Stimulated activated CD4-positive, alpha-beta T cell treated with anti-CD3 and anti-CD28 coated beads, Interleukin-15, amount 100 ng/mL, for 48 hours (primary cell): ENCODE measurements at places on chromosomes 6 and 20.

- DNase-seq = no peak
Measured at GRCh38 chr6:15166121-15166520, 79.7 kb upstream of the JARID2 start.

DNA sequence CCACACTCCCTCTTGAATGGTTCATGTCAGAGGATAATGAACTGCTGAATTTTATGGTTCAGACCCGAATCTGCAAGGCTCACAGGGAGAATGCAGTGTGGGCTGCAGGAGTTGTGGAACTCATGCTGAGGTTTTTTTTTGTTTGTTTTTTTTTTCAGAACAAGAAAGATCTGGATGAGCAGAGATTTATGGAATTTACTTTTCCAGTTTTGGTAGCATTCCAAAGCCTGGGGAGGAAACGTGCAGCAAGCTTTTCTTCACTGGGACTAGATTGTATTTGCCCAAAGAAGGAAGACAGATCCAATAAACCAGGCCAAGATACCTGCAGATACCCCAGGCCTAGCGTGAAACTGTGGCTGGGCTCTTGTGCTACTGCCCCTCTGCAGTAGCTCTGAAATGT, 223.9 kb upstream of the TAB2 start:
- DNase-seq = no peak

GRCh38 chr6:146767632-146768031, 168.9 kb downstream of the ADGB start:
- no peak for DNase-seq

DNA sequence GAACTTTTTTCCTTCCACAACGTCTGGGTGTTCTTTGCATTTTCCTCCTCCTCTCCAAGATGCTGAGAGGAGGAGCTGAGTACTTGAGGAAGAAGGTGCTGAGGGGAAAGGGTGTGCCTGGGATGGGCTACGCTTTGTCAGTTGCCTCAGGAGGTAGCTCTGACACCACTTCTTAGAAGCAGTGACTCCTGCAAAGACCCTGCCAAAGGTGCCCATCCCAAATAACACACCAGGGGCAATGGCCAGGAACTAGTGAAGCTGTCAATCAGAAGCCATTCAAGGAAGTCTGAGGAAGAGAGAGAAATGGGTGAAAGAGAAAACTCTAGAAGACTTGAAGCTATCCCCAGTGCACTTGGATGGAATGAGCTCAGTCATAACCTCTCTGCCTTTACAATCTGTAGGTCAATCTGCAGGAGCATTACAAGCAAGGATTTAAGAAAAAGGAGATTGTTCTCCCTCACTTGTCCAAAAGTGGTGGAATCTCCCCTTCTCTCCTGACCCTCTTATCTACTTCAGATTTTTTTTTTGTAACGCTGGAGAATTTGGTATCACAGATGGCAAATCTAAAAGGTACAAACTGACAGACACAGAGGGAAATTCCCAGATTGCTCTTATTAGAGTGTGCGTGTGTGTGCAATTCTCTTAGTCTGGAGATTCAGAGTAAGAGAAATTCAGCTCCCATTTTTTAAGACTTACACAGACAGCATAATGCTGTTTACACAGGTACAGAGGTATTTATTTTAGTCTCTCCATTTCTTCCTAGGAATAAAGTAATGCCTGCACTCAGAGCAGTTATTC, 242.6 kb downstream of the GMPR start:
- DNase-seq = no peak

- DNase-seq = no peak
Measured at GRCh38 chr6:12485226-12485764, 195.1 kb downstream of the EDN1 start.

DNA sequence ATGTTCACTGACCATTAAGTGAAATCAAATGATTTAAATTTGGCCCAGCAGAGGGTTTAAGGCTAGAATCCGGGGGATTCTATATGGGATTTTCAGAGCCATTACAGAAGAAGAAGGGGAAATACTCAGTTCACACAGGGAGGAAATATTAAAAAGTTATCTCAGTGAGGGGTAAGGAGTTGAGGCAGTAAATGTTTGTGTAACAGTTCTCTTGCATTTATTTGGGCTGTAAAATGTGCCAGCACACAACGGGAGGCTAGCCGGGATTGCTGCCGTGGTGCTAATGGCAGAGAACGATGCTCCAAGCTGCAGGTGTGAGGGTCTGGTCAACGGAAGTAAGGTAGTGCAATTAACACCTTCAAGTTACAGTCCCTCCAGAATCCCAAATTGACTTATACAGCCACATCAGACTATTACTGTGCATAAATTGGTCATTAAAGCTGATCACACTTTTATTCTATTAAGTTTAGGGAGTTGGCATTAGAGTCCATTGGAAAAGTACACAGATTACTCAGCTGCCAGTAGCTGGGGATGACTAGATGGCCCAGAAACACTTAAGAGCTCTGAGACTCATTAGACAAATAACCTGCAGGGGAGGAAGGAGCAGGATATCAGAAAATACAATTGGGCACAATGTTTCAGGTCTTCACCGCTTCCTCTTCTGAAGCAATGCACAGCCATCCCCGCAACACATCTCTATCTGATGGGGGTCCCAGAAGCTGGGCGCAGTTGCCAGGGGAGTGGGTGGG, 31.3 kb downstream of the PPP1R3G start:
- DNase-seq = no peak

DNA sequence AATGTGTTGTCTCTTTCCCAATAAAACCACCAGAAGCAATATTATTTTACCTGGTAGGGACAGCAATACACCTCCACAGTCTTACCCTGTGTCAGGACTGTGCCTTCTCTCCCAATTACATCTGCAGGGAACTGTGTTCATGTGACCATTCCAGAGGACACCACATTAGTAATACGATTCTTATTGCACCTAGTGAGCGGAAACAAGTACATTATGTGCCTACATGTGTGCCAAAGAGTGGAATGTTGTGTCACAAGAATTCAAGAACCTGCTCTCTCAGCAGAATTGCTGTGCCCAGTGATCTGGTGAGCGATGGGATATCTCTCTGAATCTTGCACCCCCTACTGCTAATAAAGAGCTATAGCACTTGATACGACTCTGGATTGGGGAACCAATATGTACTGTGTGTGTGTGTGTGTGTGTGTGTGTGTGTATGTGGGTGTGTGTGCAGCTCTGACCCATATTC, 57.4 kb upstream of the FOXC1 start:
- DNase-seq = no peak

GRCh38 chr6:142844065-142844755, 100.8 kb downstream of the HIVEP2 start:
- no peak for DNase-seq

GRCh38 chr6:62999796-63000195, 211.5 kb upstream of the FKBP1C start:
- DNase-seq = no peak

DNA sequence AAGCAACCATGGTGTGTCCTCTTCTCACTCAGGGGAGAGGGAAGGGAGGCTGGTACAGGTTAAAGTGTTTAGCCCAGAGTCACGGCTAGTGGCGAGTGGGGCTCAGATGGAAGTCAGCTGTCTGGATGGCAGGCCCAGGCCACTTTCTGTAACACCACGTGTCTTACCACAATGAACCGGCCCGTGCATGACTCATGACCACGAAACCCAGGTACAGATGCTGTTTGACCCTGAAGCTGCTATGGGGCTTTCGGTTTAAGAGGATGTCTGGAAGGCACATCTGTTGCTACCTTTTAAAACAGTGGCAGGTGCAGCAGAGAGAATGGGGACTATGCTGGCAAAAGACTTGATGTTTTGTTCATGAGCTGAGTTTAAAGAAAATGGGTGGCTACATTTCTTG, 36.5 kb upstream of the MPC1 start:
- peak; percentile 38 for DNase-seq

DNA sequence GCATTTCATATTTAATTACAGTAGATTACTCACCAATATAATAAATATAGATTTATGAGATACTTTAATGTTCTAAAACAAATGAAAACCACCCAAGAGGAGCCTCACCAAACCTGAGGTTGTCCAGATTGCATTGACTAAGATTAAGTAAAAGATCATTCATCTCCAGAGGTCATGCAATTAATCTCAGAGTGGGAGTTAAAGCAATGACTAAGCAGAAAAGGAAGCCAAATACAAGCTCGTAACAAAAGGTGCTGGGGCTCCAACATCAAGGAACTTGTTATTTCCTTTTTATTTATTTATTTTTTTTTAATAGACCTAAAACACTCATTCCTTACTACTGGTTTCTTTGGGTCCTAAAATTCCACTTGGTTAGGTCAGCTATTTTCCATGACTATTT, 57.7 kb downstream of the RSPO3 start:
- no peak for DNase-seq

GRCh38 chr6:68915586-68915985, 280.5 kb downstream of the ADGRB3 start:
- no peak for DNase-seq

GRCh38 chr20:58981628-58982364, 740 bp downstream of the NELFCD start:
- DNase-seq = no peak

- no peak for DNase-seq
Measured at GRCh38 chr6:143233554-143234285, 173.0 kb downstream of the AIG1 start.

DNA sequence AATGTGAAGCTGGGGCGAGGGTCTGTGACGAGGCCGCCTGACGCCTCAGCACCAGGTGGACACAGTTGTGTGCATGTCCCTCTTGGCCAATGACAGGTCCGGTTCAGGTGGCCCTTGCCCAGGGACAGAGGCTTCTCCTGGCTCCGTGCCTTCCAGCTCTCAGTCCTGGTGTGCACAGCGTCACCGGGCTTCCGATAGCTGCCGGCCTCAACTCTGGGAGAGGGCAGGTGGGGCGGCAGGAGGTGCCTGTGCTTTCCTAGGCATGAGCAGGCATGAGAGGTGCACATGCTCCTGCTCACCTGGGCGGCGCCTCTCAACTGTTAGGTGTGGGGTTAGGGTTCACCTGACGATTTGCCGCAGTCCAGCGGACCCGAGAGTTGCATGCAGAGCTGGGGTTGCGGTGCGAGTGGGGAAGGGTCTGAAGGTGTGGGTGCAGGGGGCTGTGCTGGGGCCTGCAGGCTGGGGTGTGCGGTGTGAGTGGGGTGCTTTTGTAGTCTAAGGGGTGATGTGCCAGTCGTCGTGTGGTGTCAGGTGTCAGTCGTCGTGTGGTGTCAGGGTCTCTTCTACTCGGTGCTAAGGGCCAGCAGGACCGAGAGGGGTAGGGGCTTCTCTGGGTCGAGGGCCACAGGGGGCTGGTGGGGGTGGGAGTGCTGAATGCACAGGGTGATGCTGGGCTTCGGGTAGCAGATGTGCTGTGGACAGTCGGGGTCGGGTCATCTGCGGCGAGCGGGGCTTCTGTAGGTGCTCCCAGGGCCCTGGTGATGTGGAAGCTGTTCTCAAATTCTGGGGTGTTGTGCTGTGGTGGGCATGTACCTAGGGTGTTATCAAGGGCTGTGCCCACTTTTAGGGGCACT, 3.8 kb upstream of the SOX18 start:
- DNase-seq = no peak

DNA sequence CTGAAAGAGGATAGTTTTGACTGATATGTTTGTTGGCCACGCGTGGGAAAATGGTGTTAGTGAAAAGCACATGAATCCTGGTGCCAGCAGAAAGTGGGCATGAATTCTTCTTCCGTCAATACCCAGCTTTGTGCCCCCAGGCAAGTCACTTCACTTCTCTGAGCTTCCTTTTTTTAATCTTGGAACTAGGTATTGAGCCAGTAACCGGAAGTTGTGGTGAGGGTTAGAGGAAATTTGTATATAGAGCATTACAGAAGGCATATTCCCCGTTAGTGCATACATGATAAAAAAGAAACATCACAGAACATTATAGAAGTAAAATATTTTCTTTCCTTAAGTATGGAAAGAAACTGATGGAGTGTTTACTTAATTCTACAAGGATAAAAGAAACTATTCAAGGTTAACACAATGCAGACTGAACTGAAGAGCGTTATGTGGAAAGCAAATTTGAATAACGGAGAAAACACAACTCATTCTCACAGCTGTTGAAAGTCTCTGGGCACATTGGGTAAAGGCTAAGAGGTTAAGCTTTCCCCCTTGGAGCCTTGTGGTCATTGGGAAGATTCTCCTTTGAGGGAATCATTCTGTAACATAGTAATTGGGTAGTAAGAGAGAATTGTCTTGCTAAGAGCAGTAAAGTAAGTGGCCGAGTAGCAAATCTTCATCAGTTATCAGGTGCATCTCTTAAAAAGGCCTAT, 223.1 kb downstream of the BCAS1 start:
- DNase-seq = no peak

- no peak for DNase-seq
Measured at GRCh38 chr6:99491171-99491570, 24.1 kb downstream of the USP45 start.

GRCh38 chr6:117547688-117548621, 54.4 kb downstream of the GOPC start:
- peak; percentile 11 for DNase-seq

DNA sequence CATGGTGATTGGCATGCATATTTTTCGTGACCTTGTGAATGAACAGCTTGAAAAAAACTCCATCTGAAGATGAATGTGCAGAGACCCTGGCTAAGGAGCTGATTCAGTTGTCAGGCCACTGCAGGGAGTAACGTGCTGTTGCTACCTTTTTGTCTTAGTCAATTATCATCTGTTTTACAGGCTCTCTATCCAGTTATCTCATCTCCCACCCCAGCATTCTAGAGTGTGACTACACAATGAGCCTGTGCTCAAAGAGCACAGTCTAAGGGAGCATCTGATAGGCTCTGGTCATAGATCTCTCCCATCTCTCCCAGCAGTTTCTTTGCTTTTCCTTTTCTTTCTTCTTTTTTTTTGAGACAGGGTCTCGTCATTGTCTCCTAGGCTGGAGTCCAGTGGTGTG, 45.5 kb downstream of the NDRG3 start:
- DNase-seq = no peak

GRCh38 chr20:47167846-47168245, 188.7 kb downstream of the ZMYND8 start:
- DNase-seq = no peak

DNA sequence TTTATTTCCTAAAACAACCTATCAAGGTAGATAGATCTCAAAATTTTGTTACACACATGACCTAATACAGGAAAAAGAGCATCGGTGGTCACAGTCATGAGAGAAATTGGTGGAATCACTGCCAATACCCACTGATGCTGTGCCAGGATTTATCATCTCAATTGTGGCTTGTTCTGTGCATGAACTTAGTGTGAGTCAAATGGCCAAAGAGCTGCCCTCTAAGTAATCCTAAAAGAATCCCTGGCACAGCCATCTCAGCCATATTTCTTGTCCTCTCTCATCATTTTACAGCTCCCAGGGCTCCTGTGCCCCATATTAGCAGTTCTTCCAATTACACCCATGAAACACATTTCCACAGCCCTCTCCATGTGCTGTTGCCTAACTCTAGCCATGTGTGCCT, 6.1 kb downstream of the GSTA5 start:
- DNase-seq = no peak

GRCh38 chr20:50048420-50049166, 64.4 kb downstream of the UBE2V1 start:
- no peak for DNase-seq

- DNase-seq = no peak
Measured at GRCh38 chr6:126076992-126077664, 90.8 kb downstream of the TRMT11 start.

GRCh38 chr6:130034378-130035146, 16.2 kb downstream of the L3MBTL3 start:
- DNase-seq = no peak
